ENCODE measurements at places on chromosomes 7 and 10.

GRCh38 chr7:73909051-73909941 lies 48.3 kb downstream of the TMEM270 start:
- H3K27ac ChIP-seq, result no peak overlapping the region
- peak; percentile 4 for DNase-seq
- H3K4me3 ChIP-seq, result no peak overlapping the region

DNA sequence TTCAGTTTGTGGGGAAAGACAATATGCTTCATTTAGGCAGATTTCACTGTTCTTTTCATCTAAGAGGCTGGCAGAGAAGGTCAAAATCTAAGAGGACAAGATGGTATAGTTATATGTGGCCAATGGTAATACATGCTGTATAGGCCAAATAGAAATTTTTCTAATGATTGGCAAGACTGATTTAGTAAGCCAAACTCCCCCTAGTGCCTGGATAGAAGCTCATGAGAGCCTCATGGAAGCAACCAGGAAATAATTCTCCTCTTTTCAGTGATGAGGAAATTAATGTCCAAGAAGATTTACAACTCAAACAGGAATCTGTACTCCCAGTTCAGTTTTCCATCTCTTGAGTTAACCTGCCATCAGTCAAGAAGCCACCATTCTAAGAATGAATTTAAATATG lies 253.6 kb upstream of the PHF14 start:
- H3K4me3 ChIP-seq, result no peak overlapping the region
- no peak for DNase-seq
- H3K36me3 ChIP-seq, result no peaks in the 10 kb centered on the region
- H3K27me3 ChIP-seq, result peaks cover 4% of the 10 kb centered on the region
- H3K4me1 ChIP-seq, result no peaks in the 10 kb centered on the region
- no peak overlapping the region for H3K27ac ChIP-seq

- no peaks in the 10 kb centered on the region for H3K27me3 ChIP-seq
- no peak overlapping the region for H3K27ac ChIP-seq
- H3K4me1 ChIP-seq, result peaks cover 7% of the 10 kb centered on the region
- peaks cover 41% of the 10 kb centered on the region for H3K36me3 ChIP-seq
- DNase-seq, result no peak
These were observed 10.4 kb downstream of the CUL2 start for GRCh38 chr10:35079763-35080162.

- peaks cover 8% of the 10 kb centered on the region for H3K4me1 ChIP-seq
- no peak overlapping the region for H3K27ac ChIP-seq
- H3K36me3 ChIP-seq, result no peaks in the 10 kb centered on the region
- H3K4me3 ChIP-seq, result no peak overlapping the region
- peaks cover 48% of the 10 kb centered on the region for H3K27me3 ChIP-seq
These were observed 32.9 kb downstream of the ICA1 start for GRCh38 chr7:8228766-8229674.

GRCh38 chr10:58027426-58027825 lies 240.3 kb downstream of the IPMK start:
- no peak overlapping the region for H3K27ac ChIP-seq
- no peak for DNase-seq
- H3K4me3 ChIP-seq, result no peak overlapping the region
- H3K4me1 ChIP-seq, result no peaks in the 10 kb centered on the region
- no peaks in the 10 kb centered on the region for H3K27me3 ChIP-seq
